ENCODE measurements at places on chromosomes 6 and 20. TPM values are rescaled to one million over a fixed set of nuclear protein-coding genes. Genes with fewer than 3 reads are reported as not detected.

GRCh38 chr6:139395891-139396301 lies 21.4 kb upstream of the CITED2 start:
- DNase-seq = no peak

GRCh38 chr6:38337819-38338465 lies 301.8 kb downstream of the BTBD9 start:
- no peak for DNase-seq

- DNase-seq = no peak
Measured at GRCh38 chr6:40925341-40925740, 113.7 kb downstream of the UNC5CL start.

The HTR1E gene
- total RNA-seq = not detected

The TINAG gene
- total RNA-seq = not detected

DNA sequence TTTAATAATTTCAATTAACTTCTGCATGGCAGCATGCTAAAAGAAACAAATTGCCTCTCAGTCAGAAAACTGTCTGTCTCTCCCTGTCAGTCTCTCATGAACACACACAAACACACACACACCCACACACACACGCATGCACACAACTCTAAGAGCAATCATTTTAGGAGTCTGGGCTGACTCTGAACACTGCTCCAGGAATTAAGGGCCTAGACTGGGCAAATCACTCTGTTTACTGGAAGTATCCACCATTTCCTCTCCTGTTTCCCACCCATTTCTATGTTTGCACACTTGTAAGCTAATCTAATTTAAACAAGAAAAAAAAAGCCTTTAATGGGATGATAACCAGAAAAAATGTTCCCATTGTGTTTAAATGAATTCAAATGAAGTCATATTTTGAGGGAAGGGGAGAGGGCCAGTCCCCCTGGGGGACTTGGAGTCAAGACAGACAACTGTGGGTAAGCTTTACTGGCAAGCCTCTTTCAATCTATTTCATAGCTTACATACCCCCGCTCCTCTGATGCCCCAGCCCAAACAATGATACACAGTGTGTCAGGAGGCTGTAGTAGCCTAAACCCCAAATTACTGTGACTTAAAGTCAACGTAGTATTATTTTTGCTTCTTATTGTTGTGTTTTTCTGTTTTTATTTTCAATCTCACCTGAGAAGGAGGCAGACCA lies 447.8 kb upstream of the FLRT3 start:
- no peak for DNase-seq

The DNMT3B gene
- total RNA-seq = 2.2 TPM

- DNase-seq = no peak
Measured at GRCh38 chr20:17665756-17666155, 16.3 kb downstream of the RRBP1 start.

The PRSS16 gene
- not detected for total RNA-seq

DNA sequence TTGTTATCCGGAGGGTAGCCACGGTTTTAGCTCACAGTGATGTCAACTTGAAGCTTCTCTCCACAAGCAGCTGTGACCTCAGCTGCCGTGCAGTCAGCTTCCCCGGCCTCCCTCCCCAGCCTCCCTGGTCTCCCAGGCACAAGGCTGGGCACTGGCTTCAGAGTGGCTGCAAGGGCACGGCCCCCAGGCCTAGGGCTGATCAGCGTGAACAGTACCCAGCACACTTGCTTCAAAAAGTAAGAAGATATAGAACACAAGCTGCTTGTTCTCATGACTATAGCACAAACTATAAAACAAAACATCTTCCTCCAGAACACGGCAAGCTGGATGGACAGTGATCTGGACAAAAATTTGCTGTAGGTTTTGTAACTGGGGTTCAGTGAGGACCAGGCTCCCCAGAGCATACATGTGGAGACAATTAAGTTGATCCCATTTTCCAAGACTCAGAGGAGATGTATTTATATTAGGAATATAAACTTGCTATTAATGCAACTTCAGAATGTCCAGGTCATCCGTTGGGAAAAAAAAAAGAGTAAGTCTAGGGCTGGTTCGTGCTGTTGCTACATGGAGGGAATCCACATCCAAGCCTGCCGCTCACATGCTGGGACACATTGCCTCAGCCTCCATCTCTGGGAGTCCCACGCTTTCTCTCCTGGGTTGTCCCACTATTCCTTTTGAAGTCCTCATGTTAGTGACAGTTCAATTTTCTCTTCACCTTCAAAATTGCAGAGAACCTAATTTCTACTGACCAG lies 199.4 kb upstream of the THBS2 start:
- no peak for DNase-seq

The GABBR1 gene
- 15.2 TPM for total RNA-seq

DNA sequence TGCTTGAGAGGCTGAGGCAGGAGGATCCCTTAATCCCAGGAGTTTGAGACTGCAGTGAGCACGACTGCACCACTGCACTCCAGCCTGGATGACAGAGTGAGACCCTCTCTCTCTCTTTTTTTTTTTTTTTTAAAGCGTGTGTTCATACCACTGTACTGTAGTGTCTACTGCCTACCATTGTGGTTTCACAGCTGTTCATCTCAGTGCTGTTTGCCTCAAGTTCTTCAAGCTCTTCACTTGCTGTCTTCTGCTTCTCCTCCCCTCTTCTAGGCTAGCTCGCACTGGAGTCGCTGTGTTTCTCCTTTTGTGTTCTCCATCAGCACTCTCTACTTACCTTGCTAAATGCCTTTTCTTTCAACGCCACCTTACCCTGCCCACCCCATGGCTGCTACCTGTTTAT lies 7.4 kb downstream of the FOXO3 start:
- DNase-seq = no peak

The FNDC11 gene
- total RNA-seq = 0.39 TPM

The GJA10 gene
- not detected for total RNA-seq

DNA sequence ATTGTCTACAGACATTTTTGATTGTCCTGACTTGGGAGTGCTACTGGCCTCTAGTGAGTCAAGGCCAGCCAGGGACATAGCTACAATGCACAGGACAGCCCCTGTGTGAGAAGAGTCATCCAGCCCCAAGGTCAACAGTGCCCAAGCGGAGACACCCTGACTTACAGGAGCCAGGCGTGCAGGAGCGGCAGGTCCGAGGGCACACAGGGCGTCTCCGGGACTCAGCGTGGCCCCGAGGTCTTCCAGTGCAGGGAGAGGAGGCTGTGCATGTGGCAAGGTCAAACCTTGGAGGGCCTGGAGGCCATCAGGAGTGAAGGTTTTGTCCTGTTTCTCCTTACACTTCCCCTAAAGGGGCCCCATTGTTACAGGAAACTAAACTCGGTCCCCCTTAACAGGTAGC lies 41.3 kb upstream of the QKI start:
- no peak for DNase-seq

The RPL10A gene
- 1,110 TPM for total RNA-seq

DNA sequence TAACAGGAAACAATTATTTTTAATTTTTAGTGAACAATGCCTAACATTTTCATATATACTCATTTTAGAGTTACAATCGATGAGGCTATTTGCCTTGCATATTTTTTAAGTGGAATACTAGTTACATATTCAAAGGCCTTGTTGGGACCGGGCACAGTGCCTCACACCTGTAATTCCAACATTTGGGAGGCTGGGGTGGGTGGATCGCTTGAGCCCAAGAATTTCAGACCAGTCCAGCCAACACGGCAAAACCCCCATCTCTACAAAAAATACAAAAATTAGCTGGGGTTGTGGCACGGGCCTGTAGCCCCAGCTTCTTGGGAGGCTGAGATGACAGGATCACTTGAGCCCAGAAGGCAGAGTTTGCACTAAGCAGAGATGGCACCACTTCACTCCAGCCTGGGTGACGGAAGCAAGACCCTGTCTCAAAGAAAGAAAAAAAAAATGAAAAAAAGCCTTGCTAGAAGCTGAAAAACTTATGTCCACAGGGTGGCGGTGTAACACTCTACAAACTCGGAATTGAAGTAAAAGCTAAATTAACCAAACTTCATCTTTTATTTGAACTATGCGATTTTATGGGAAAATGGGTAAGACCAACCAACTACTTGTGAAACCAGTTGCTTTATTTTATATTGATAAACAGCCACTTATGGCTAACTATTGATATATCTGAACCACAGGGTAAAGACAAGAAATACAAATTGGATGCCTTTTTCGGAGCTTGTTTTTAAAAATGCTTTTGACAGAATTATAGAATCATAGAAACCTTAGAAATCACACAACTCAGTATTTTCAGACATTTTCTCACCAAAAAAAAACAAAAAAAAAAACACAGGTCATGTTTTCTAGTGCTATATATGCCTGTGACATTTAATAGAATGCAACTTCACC lies 24.1 kb upstream of the ROS1 start:
- DNase-seq = no peak

GRCh38 chr6:52534966-52535390 lies 41.9 kb downstream of the TRAM2 start:
- DNase-seq = no peak

The SLC22A16 gene
- total RNA-seq = not detected

DNA sequence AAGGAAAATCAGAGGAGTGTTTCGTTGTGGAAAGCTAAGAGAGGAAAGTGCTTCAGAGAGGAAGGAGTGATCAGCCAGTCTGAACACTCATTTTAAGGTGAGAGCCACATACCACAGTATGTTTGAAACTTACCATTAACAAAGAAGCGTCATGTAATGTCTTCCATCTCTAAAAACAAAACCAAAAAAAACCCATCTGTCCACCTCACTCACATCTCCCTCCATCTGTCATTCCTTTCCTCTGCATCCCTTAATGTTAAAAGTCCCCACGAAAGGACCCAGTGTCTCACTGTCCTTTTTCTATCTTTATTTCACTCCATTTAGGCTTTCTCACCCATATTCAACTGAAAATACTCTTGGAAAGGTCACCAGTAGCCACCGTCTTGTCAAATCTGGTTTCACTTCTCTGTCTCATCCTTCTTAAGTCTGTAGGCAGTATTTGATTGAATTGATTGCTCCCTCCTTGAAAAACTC lies 59.4 kb upstream of the GNRH2 start:
- no peak for DNase-seq

DNA sequence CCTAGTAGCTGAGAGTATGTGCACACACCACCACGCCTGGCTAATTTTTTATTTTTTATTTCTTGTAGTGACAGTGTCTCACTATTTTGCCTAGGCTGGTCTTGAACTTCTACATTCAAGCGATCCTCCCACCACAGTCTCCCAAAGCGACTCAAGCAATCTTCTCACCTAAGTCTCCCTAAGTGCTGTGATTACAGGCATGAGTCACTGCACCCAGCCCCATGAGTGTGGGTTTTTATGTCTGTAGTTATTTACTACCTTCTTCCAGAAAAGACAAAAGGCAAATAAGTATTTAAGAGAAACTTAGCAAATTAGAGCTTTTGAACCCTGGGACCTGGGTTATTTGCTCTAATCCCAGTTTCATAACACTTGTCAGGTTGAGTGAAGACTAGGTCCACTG lies 92.3 kb upstream of the HCRTR2 start:
- no peak for DNase-seq

GRCh38 chr6:29887330-29887818 lies 55.0 kb upstream of the HLA-A start:
- peak; percentile 67 for DNase-seq

GRCh38 chr6:3617681-3618311 lies 133.7 kb downstream of the PXDC1 start:
- no peak for DNase-seq

The BYSL gene
- 73.9 TPM for total RNA-seq

- no peak for DNase-seq
Measured at GRCh38 chr20:59772931-59773913, 160.2 kb downstream of the SYCP2 start.

GRCh38 chr6:105270511-105270910 lies 90.7 kb upstream of the POPDC3 start:
- DNase-seq = no peak

DNA sequence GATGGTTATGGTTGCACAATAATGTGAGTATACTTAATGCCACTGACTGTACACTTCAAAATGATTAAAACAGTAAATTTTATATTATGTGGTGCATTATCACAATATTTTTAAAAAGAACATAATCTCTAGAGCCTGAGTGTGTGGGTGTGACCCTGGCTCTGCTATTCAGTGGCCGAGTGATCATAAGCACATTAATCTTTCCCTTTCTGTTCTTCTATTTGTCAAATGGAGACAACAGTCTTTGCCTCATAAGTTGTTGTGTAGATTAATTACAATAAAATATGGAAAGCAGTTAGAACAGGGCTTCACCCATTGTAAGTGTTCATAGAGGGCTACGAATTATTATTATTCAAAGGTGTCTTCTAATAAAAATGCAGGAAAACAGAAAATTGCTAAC lies 548.6 kb downstream of the HTR1B start:
- DNase-seq = no peak

- DNase-seq = no peak
Measured at GRCh38 chr6:125367036-125367782, 65.4 kb upstream of the HDDC2 start.

The ZC3H12D gene
- 16.0 TPM for total RNA-seq

The PARD6B gene
- total RNA-seq = 4.1 TPM

The DSE gene
- 21.9 TPM for total RNA-seq

DNA sequence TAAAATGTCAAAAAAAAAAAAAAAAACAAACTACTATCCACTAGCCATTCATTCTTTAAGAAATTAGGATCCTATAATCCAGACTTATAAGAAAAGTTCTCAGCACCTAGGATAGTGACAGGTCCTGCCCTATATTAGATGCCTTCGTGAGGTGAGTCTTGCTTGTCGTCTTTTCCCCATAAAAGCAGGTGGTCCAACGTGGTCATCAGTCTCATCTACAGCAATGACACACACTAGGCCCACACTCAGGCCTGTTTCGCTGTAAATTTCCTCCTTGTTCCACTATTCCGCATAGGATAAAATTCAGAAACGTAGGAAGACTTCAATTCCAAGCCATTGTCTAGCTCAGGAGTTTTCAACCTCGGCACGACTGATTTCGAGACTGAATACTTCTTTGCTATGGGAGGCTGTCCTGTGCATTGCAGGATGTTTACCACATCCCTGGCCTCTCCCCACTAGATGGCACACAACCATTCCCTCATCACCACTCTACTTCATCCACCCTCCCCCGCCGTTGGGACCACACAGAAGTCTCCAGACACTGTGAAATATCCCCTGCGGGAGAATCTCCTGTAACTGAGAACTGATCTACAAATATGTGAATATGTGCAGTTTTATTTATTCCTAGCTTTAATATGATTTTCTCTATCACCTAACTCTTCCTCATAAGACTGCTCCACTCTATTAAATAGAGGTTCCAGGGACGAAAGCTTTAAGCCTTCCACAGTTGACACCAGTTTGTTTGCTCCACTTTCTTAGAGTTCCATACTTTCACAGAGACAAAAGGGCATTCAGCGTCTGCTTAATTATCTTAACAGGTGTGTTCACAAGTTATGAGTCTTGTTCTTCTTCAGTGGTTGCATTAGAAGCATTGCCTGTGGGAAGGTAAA lies 346.3 kb downstream of the BMP2 start:
- no peak for DNase-seq

GRCh38 chr6:142881761-142882160 lies 63.2 kb downstream of the HIVEP2 start:
- DNase-seq = no peak

GRCh38 chr6:113971741-113972140 lies 793 bp upstream of the HDAC2 start:
- DNase-seq = no peak

- DNase-seq = no peak
Measured at GRCh38 chr6:157715728-157716164, 107.3 kb upstream of the SNX9 start.
